AG04450 (cell line): ENCODE measurements at places on chromosomes 2 and 18.

GRCh38 chr2:197626965-197627625 is 48.3 kb downstream of the RFTN2 start:
- DNase-seq, result no peak

DNA sequence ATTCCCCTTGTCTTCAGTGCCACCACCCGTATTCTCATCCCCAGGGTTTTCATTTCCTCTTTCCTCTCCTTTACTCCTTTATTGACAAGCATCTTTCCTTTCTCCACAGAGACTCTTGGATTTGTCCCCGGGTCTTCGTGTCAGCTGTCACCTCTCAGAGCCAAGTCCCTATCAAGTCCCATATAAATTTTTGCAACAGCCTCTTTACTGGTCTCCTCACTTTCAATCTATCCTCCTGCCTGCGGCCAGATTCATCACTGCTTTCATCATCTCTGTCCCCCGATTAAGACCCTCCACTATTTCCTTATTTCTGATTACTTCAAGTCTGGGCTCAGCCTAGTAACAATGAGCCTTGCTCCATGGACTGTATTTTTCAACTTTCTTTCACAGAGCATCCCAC is 113.8 kb downstream of the CTAGE1 start:
- no peak for DNase-seq

- DNase-seq, result no peak
Measured at GRCh38 chr2:236940916-236941520, 144.7 kb upstream of the COPS8 start.

GRCh38 chr2:207241198-207241597 is 75.5 kb upstream of the KLF7 start:
- DNase-seq, result no peak

DNA sequence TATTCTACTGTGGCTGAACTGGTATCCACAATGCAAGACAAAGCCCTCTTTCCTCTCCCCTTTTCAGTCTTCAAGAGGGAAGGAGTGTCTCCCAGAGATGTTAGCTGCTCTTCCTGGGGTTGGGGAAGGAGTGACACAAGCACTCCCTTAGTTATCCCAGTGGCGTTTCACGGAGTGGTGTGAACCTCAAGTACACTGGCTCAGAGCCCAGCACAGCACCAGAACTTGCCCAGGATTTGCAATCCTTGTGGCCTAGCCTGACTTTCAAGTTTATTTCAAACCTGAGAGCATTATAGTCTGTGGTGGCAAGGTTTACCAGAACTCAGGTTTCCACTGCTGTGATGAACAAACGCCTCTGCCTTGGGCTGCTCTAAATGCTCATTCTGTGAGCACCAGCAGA is 162.5 kb downstream of the CCDC102B start:
- no peak for DNase-seq

DNA sequence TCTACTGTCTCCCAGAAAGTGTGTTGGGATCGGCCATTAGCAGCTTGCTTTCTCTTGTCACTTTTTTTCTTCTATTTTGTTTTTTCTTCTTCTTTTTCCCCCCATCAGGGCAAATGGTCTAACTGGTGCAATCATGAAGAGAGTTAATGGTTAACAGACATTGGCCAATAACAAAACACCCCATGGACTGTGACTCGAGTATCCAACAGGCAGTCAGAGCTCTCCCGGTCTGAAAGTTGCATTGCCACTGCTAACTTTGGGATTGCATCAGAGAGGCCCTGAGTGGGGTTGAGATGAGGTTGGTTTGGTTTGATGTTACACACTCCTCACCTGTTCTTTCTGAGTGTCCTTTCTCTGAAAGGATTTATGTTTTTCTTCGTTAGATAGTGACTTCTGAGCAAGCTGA is 12.9 kb upstream of the SNORC start:
- no peak for DNase-seq

DNA sequence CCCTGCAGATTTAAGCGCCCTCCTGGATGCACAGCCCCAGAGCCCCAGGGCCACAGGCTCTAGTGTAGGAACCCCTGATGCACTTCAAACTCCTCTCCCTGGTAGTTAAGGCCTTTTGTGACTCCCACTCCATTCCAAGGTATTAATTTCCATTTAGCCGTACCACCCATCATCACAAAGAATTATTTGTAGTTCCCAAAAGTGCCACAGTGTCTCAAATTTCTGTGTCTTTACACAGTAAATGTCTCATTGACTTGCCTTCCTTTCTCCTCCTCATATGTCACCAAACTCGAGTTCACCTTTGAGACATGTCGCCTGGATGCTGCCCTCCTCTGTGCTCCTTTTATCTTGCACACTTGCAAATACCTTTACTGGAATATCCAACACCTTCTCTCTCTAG is 25.9 kb downstream of the PECR start:
- DNase-seq, result no peak

DNA sequence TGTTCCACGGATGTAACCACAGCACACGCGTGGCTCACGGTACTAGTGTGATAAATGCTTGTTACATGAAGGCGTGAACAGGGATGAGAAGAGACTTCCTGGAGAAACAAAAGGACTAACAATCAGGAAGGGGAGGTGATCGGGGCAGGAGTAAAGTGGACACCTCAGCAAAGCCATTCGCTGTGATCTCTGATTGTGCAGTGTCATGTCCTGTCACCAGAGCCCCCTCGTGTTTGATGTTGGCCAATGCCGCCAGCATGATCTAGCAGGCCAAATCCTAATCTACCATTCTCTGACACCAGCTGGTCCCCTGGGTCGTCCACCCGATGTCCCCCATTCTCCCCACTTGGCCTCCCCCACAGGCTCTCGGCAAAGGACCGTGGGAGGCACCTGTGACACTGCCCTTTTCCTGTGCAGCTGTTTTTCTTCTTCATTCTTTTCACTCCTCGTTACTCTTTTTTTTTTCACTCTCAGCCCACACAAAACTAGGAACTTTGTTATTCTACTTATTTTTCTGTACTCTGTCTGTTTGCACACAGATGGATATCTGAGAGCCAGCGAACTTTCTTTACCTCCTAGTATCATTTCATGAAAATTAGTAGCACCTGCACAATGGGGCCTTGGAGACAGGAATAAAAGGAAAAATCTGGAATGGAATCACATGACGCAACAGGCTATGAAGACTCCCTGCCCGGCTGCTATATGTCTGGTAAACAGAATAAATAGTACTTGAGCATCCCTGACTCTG is 146.8 kb downstream of the TGIF1 start:
- DNase-seq, result no peak

DNA sequence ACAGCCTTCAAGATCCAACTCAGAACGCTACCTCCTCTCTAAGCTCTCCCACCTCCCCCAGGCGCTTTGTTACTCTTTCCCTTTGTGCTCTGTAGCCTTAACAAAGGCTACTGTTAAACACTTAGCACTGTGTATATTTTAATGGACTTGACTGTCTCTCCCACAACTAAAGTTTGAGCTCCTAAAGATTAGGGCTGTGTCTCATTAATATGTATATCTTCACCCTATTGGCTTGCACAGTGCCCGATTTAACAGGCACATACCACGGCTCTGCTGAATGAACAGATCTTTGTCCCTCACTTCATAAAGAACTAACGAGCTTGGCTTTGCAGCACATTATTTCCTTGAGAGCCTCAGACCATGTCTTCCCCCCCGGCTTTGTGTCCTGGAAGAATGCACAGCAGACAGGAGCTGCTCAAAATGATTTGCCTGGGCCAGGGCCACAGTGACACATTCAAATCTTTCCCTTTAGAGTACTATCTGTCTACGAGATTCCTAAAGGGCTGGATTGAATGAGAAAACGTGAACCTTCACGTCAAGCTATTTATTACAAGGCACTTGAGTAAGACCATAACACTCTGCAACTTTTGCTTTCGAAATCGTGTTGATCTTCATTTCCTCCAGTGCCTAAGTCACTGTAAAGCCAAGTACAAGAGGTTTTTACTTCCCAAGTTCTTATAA is 22.1 kb downstream of the ABHD3 start:
- peak; percentile 8 for DNase-seq

DNA sequence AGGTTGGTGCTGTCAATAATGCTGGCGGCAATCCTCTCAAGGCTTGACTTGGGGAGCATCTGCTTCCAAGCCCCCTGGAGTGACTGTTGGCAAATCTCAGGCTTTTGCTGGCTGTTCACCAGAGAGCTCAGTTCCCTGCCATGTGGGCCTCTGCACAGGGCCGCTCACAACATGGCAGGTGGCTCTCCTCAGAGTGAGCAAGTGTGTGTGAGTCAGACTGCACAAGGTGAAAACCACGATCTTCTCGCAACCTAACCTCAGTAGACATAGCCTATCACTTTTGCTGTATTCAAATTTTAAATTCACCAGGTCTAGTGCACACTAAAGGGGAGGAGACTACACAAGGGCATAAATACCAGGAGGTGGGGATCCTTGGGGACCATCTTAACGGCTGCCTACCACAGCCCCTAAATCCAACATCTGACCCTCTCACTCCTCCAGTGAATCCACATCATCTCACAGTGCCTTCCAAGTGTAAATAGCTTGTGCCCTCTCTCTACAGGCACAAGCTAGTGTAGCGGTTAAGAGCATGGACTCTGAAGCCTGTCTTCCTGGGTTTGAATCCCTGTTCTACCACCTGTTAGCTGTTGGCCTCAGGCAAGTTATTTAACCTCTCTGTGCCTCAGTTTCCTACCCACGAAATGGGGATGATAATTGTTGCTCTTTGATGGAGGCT is 187.7 kb upstream of the CXCR4 start:
- DNase-seq, result no peak

GRCh38 chr2:3149441-3150217 is 228.0 kb downstream of the EIPR1 start:
- no peak for DNase-seq

DNA sequence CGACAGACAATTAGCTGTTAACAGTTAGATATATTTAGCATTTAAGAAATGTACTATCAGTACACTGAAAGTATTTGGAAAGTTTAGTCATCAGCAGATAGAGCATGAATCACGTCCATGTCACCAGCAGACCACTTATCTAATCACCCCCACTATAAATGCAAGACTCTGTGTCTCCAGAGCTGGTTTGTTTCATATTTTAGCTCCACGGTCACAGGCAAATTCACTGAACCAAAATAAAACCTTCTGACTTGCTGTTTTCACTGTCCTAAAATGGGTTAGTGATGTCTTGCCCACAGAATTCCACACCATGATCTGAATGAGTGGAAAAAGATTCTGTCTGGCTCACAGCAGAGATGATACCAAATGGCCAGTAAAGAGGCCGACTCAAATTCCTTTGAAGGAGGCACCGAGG is 64.9 kb downstream of the CDH2 start:
- no peak for DNase-seq

- no peak for DNase-seq
Measured at GRCh38 chr2:178477443-178478129, 814 bp downstream of the FKBP7 start.

DNA sequence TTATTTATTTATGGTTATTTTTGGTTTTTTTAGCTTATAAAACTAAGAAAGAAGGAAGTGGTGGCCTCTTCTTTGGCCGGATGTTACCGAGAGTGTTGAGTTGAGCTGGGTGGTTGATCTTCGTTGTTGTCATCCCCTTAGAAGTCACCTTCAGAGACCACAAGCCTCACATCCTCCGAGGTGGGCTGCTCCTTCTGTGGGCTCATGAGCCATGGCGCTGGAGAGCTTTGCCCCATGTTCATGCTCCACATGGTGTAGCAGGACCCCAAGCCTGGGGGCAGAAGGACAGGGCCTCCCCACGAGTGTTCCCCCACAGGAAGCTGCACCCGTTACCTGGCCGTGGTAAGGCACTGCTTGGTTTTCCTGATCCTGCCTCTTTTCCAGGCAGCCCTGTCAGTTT is 23.4 kb downstream of the SNTG2 start:
- no peak for DNase-seq

DNA sequence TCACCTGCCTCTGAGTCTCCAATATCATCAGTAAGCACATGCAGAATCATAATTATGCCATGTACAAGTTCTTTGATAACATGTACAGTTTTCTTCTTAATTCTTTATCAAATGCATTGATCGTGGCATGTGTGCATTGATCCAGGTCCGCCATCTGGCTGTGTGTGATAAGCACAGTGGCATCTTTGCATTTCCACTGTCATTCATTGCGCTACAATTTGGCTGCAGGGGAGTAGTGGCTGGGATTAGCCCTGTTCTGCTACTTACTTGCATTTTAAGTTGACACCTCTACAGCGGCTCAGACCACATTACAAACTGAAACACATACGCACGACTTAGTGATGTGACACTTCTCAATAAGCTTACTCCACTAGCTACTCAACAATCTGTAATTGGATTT is 83.6 kb upstream of the OTX1 start:
- no peak for DNase-seq

DNA sequence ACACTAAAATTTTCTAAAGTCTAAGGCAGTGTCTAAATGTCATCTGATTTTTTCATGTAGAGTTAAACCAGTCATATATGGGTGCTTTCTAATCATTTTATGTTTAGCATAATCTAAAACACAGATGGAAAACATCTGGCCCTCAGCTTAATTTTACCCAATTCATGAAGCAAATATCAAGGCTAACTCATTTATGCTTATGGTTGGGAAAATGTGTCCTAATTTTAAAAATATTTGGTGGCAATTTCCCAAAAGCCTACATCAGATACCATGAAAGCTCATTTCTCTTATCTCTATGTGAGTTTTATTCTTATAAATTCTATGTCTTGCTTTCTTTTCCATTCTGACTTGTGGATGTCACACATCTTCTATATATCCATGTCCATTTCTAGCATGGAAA is 7.2 kb downstream of the SP5 start:
- DNase-seq, result no peak

DNA sequence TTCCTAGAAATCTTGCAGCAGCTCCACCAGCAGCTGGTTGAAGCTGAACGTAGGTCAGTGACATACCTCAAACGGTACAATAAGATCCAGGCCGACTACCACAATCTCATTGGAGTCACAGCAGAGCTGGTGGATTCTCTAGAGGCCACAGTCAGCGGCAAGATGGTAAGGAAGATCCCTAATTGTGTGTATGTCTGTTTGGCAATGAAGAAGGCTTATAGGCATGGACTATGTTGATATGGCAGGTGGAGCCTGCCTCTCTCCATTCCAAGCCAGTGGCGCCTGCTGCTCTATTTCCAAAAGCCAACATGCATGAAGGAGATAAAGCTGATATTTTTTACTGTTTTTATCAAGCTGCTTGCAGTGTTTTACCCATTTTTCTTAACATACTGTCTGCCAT is 36.8 kb downstream of the ARMC9 start:
- DNase-seq, result no peak

DNA sequence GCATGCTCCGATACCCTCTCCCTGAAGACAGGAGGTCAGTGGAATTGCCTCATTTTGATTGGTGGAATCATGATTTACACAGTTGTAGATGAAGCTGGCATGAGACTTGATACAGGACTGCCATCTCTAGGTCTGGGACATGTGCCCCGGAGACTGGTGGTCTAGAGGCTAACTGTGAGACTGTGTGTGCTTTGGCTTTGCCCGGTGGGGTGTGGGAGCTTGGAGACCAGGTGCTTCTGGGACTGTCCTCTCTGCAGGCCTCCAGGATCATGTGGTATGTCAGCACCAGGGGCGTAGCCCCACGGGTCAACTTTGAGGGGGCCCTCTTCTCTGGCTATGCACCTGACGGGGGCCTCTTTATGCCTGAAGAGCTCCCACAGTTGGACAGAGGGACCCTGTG is 2.7 kb downstream of the THNSL2 start:
- no peak for DNase-seq
